ENCODE measurements at places on chromosomes 12 and 14.
A peak's percentile ranks its signal among the peaks of the same experiment; 100 is the strongest.

- DNase-seq = no peak
Observed at GRCh38 chr14:69675877-69676416, 64.6 kb downstream of the SUSD6 start.

DNA sequence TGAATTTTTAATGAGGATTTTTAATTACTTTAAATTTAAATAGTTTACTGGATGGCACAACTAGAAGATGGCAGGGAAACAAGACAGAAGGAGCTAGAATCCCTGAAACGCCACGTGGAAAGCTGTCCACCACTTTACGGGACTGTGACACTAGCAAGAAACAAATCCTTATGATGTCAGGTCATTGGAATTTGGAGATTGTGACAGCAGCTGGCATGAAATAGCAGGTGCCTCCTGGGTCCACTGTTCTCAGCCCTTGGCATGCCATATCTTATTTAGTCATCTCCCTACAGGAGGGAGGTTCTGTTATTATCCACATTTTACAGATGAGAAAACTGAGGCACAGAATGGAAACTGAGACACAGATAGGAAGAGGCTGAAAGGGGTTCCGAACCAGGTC, 113.8 kb downstream of the BCL11B start:
- DNase-seq = no peak

- no peak for DNase-seq
Observed at GRCh38 chr14:103241531-103241930, 92.5 kb upstream of the EIF5 start.

DNA sequence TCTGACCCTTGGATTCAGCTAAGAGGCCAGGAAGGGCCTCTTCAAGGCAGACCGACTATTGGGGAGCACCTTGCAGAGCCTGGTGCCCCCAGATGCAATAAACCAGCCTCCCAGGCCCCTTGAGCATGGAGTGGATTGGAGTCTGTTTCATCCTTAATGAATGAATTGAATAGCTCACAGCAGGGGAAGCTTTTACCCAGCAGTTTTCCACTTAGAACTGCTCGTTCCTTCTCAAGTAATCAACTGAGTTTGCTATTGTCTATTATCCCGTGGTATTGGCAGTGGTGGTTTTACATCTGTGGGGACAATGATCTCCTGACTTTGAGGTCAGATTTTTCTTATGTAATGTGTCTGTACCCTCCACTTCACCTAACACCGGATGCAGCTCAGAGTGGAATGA, 197.6 kb downstream of the AACS start:
- DNase-seq = no peak

DNA sequence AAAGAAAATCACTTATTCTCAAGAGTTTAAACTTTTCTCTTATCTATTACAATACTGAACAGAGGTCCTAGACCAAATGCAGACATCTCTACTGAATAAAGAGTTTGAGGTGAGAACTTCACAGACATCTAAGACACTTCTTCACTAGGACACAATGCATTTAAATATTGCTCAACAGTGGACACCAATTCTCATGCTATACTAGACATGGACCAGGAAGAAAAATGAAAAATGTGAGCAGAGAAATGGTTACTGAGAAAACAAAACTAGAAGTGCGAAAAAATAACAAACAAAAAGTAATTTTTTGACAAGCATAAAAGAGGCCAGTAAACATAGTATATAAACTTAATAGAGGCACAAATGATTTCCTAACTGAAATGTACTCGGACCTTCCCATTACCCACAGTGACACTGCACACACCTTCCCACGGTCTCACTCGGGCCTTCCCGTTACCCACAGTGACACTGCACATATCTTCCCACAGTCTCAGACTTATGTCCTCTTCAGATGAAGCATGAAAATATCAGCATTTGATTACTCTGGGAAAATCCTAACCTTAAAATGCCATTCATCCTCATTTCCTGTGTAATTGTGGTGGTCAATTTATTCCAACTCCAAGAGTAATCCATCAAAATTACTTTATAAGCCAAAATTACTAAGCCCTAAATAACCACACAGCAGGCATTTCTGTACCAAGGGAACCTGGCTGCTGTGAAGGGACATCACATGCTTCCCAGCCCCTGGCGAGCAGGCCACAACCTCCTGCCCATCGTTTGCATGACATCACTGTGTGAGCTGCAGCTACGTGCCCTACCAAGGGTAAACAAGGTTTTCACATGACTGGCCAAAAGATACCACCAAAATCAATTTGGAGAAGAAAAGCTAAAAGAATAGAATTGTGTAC, 6.4 kb downstream of the SLC15A4 start:
- DNase-seq = no peak

GRCh38 chr12:102824218-102824835, 92.7 kb downstream of the PAH start:
- peak; percentile 9 for DNase-seq

DNA sequence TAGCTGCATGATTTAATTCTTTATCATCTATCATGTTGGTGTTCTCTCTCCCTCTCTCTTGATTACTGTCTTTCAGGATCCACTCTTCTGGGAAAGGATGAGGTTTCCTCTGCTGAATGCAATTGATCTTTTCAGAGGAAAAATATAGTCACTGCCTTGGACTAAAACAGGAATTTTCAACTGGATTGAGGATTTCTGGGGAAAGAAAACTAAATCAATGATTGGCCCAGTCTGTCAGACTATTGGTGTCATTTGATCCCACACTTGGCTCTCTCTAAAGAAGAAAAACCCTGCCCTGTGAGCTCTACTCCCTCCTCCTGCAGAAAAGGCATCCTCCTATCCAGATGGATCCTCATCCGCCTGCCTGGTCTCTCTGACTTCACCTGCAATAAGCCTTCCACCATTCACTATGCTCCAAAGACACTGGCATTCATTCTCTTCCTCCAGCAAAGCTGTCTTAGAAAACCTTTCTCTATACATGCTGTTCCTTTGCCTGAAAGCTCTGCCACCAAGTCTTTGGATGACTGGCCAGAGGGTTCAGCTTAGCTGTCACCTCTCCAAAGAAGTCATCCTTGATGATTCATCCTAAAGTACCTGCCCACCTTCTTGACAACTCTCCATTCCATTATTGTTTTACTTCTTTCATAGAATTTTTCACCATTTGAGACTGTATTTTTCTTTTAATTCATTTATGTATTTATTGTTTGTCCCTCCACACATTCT, 127.7 kb upstream of the CAND1 start:
- DNase-seq = no peak

- DNase-seq = no peak
Observed at GRCh38 chr12:105459760-105460330, 129.4 kb downstream of the C12orf75 start.

GRCh38 chr12:52600941-52601481, at the start of gene KRT72:
KRT72 (minus strand) TSS chr12:52601463; CDS start chr12:52601452, 11 bp downstream.
- DNase-seq = no peak

Measured in stimulated activated naive CD8-positive, alpha-beta T cell treated with anti-CD3 and anti-CD28 coated beads, Interleukin-15, Interleukin-2, amounts not matched to agents 100 U/mL and 50 U/mL, for 24 hours (primary cell).